MG63 (cell line): ENCODE measurements at places on chromosomes 12 and 14. TPM values are rescaled to one million over a fixed set of nuclear protein-coding genes. Genes with fewer than 3 reads are reported as not detected.
A peak's percentile ranks its signal among the peaks of the same experiment; 100 is the strongest.

CDH24 gene
- 1.4 and 1.9 TPM in 2 replicates for total RNA-seq

DNA sequence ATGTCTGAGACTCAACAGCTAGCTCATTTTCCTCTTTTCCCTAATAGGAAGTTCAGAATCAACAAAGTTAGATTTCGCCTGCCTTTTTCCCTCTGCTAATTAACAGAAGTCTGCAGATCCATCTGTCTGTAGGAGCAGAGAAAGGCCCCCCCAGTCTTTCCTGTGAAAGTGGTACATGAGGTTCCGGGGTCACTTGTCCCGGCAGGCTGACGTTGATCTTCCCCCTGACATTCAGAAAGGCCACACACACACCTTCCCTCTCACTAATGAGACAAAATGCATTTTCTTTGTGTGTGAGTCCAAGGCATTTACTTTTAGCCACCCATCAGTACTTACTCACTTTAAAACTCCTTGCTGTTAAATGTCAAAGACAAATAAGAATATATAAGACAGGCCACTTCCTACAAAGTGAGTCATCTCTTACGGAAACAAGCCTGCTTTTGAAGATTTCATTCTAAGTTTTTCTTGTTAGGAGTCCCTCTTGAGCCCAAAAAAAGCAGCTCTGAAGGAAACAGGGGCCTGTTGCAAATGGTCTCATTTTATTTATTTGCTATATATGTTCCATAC is 138.7 kb downstream of the TTC7B start:
- DNase-seq = no peak

DNA sequence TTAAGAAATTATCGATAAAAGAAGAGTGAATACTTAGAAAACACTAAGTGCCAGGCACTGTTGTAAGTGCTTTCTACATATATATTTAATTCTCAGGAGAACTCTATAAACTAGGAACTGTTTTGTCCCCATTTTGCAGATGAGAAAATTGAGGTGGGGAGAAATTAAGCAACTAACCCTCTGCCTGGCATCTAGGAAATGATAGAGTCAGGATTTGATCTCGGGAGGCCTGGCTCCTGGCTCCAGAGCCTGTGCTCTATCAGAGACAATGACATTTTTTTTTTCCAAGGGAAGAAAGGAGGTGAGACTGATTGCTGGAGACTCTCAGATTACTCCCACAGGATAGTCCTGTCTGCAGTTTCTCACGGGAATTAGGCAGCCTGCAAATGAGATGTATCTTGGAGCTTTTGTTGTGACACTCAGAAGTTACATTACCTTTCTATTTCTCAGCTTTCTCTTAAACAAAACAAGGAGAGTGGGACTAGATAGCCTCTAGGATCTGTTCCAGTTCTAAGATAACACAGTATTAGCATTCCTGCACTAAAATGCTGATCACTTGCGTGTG is 1.4 kb upstream of the FAM234B start:
- DNase-seq = no peak

- DNase-seq = no peak
Observed at GRCh38 chr12:31517994-31518393, 72.9 kb downstream of the DENND5B start.

DNA sequence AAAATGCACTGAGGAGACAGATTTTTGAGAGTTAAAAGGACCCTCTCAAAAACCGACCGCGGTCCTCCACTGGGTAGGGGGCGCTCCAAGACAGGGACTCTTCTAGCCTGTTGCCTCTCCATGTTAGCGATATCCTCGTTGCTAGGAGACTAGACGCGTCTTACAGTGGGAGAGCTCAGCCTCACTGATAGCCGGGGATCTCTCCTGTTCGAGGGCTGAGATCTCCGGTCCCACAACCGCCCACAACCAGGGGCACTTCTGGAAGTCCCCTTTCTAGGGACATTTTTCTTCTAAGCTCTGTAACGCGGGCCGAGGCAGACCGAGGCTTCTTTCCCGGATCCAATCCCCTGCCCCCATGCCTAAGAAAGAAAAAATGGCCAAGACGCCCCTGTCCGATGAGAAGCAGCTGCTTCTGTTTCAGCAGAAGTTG is 21.3 kb downstream of the FKBP11 start:
- peak; percentile 77 for DNase-seq
